ENCODE measurements at places on chromosomes 13 and 19.

- DNase-seq: no peak
Observed at GRCh38 chr13:19982447-19983043, 24.0 kb downstream of the ZMYM2 start.

GRCh38 chr19:38711726-38712153 lies 32.5 kb downstream of the CAPN12 start:
- DNase-seq: peak; percentile 38

GRCh38 chr19:39145180-39145953 lies 19.8 kb downstream of the PAK4 start:
- no peak for DNase-seq

- no peak for DNase-seq
Observed at GRCh38 chr19:54462655-54463530, 685 bp downstream of the LENG9 start.

DNA sequence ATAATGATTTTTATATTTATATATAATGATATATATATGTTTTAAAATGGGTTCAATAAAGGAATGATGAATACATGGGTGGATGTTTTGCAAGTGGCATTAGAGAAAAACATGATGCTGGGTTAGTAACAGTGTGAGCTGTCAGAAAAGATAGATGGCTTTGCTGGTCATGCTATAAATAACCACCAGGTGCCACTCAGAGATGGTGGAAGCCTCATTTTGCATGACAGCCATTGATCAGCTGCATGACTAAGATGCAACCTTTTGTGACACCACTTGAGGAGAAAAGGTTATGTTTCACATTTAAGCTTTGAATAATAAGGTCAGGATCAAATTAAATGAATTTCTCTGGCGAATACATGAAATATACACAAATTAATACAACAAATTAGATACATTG lies 737.7 kb downstream of the PCDH9 start:
- DNase-seq: peak; percentile 4

DNA sequence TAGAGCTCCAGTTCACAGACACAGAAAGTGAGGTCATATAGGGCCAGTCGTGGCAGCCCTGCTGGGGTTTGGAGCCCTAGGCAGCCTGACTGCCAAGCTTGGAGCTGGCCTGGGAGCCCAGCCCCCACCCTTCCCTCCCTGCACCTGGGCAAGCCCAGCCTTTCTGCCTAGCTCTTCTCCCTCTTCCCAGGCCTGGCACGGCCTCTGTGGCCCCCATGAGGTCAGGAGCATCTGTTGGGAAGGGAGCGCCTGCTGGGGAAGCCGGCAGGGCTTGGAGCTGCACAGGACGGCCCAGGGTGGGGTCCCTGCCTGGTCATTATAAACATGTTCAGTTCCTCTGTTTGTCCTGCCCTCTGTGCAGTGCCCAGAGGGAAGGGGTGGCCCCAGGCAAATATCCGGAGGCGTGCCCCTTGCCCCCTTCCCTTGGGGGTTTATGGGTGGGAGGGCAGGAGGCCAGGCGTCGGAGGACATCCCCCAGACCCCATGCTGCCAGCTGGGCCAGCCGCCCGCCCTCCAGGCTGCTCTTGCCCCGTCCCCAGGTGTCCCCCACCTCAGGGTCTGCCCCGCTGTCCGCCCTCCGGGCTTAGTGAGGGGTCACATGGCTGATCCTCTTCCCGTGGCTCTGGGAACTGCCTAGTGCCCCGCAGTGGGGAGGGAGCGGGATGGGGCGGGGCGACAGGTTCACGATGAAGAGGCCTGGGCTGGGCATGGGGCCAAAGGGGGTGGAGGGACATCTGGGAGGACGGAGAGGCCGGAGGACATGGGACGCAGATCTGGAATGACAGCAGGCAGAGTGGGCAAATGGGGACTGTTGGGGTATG lies 30.0 kb upstream of the NCCRP1 start:
- DNase-seq: no peak

GRCh38 chr13:21871382-21871781 lies 200.5 kb downstream of the FGF9 start:
- no peak for DNase-seq

GRCh38 chr19:4700693-4700970 lies 23.0 kb downstream of the DPP9 start:
- DNase-seq: no peak

- DNase-seq: no peak
Observed at GRCh38 chr13:97883396-97883795, 70.1 kb upstream of the IPO5 start.

DNA sequence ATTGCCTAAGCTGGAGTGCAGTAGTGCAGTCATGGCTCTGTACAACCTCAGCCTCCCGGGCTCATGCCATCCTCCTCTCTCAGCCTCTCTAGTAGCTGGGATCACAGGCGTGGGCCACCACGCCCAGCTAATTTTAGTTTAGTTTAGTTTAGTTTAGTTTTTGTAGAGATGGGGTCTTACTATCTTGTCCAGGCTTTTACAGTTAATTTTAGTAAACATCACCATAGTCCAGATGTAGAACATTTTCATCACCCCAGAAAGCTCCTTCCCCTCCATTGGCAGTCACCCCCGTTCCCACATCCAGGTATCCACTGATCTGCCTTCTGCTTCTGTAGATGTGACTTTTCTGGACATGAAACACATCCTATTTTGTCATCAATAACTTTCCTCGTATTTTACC lies 41.1 kb downstream of the DNM2 start:
- DNase-seq: no peak

GRCh38 chr13:95356916-95357315 lies 55.7 kb upstream of the ABCC4 start:
- DNase-seq: no peak

DNA sequence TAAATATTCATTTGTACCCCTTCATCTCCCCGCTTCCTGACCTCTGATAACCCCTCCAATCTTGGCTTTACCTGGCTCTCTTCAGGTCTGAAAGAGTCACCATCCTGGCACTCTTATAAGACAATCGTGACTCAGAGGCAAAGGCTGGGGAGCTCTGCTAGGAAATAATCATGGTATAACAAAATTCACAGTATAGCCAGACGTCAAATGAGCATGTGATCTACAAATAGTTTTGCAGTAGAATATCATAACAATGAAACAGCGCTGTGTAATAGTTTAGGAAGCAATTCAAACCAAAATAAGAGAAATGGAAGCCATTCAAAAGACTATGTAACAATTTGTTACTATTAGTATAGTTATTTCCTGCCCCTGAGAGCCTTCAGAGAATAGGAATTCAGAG lies 34.2 kb downstream of the RXFP2 start:
- no peak for DNase-seq

- DNase-seq: no peak
Observed at GRCh38 chr13:113557013-113557412, 27.5 kb upstream of the TFDP1 start.

GRCh38 chr13:55013051-55013450 lies 1984.4 kb downstream of the OLFM4 start:
- no peak for DNase-seq

DNA sequence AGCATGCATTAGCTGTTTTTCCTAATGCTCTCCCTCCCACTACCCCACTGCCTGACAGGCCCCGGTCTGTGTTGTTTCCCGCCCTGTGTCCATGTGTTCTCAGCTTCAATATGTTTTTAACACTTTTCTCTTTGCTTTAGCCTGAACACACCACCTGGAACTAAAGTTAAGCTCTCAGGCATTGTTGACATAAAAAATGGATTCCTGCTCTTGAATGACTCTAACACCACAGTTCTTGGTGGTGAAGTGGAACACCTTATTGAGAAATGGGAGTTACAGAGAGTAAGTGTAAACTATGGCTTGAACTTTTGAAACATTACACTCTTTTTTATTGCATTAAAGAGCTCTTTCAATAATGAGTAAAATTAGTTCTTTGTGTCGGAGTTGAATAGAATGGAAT lies 70.1 kb downstream of the TDRD3 start:
- DNase-seq: no peak

DNA sequence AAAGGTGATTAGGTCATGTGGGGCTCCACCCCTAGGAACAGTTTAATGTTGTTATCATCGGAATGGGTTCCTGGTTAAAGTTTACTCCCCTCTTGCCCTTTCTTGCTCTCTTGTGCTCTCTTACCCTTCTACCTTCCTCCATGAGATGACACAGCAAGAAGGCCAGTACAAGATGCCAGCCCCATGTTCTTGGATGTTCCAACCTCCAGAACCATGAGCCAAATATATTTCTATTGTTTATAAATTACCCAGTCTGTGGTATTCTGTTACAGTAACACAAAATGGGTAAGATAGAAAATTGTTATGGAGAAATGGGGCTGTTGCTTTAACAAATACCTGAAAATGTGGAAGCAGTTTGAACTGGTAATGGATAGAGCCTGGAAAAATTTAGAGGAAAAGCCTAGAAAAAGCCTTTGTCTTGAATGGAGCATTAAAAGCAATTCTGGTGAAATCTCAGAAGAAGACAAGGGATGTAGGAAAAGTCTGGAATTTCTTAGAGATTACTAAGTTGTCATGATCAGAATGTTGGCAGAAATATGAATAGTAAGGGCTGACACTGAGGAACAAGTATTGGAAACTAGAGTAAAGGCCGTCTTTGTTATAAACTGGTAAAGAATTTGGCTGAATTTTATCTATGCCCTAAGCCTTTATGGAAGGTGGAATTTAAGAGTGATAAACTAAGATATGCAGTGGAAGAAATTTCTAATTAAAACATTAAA lies 53.5 kb upstream of the TSC22D1 start:
- DNase-seq: no peak

GRCh38 chr19:5030136-5030820 lies 61.4 kb downstream of the KDM4B start:
- DNase-seq: no peak

DNA sequence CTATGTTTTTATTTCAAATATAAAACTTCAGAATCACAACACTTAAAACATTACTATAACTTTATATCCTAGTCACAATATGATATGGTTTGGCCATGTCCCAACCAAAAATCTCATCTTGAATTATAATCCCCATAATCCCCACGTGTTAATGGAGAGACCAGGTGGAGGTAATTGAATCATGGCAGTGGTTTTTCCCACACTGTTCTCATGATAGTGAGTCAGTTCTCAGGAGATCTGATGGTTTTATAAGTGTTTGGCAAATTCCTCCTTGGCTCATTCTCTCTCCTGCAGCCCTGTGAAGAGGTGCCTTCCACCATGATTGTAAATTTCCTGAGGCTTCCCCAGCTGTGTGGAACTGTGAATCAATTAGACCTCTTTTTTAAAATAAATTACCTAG lies 307.6 kb downstream of the SPRY2 start:
- DNase-seq: no peak

DNA sequence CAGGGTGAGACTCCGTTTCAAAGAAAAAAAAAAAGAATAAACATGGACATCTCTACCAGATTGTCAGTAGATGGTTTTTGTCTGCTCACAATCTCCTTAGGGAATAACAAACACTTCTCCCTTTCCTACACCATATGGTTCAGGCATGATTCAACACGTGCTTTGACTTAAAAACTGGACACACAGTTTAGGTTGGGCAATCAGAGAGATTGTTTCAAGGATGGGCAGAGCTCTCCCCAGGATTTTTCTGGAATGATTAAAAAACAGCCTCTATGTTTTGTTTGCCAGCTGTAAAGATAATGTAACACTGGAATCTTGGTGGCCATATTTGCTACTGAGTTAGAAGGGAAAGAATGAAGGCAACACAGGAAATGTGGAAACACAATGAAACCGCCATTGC lies 150.1 kb upstream of the TSC22D1 start:
- DNase-seq: no peak

DNA sequence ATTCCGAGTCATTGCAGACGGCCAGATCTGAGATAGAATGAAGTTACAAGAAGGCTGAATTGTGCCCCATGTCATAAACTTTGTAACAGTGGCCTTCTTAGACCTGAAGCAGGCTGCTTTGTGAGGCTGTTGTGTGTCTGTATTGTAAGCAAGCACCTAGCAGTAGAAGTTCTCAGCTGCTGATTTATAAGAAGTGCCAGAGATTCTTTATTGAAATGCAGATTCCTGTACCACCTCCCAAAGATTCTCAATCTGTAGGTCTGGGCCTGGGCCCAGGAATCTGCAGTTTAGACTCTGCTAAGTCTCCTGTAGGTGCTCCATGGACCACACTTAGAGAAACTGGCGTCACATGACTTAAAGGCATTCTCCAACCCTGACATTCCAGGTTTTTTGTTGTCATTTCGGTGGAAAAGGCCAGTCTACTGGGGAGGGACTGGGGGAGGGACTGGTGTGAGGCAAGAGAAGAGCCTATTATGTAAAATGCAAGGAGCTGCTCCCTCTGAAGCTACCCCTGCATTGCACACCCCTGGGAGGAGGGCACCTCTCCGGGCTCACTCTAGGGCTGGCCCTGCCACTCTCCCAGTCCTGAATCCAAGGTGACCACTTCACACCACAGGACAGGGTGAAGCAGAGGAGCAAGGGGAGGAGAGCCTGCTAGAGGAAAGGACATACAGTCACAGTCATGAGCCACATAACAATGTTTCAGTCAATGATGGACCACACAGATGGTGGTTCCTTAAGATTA lies 769 bp upstream of the TMEM272 start:
- no peak for DNase-seq

- DNase-seq: peak; percentile 90
Observed at GRCh38 chr19:2032296-2032941, 16.9 kb upstream of the BTBD2 start.

- no peak for DNase-seq
Observed at GRCh38 chr13:66574606-66575005, 655.5 kb downstream of the PCDH9 start.

DNA sequence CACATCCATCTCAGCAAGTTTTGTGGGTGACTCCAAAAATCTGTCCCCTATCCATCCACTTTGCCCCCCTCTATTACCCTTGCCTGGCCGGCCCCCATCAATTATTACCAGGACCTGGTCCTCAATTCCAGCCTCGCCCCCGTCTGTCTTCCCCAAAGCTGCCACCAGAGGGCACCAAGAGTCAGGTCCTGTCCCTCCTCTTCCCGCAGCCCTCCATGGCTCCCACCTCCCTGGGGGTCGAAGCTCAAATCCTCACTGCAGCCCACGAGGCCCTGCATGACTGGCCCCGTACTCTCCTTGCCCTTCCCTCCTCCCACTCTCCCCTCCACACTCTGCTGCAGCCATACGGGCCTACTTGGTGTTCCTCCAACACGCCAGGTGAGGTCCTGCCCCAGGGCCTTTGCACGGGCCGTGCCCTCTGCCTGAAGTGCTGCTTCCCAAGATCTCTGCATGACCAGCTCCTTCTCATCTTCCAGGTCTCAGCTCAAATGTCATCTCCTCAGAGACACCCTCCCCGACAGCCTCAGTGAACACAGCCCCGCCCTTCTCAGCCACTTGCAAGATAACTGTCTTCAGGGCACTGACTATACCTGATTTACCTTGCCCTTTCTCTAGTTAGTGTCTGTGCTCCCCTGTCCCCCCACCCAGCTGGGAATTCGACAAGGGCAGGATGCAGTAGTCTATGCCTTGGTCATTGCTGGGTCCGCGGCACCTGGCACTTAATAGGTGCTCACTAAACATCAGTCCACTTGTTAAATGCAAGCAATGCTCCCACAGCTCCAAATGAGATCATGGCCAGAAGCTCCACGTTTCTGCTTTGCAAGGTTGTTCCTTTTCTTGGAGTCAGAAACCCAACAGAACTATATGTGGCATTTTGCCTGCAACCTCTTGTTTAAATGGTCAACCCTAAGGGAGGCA lies 16.8 kb upstream of the SEMA6B start:
- peak; percentile 13 for DNase-seq

DNA sequence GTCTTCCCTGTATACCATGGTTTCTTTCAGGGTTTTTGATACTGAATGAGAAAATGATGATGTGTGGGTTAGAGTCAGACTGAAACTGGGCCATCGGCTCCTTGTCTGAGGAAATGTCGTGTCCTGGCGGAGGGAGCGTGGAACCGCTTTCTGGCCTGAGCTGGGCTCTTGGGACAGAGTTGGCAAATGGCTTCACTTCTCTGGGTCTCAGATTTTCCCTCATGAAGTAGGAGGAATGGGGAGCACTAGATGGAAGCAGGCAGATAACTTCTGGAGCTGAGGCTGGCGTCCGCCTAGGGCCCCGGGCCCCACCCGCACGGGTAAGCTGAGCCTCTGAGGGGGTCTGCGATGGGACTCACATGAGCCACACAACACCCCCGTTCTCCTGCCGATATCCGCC lies 133.3 kb upstream of the WASF3 start:
- no peak for DNase-seq
